Stimulated activated CD8-positive, alpha-beta memory T cell treated with anti-CD3 and anti-CD28 coated beads, Interleukin-15, amount 100 ng/mL, for 4 hours (primary cell): ENCODE measurements at places on chromosomes 1 and 21.

DNA sequence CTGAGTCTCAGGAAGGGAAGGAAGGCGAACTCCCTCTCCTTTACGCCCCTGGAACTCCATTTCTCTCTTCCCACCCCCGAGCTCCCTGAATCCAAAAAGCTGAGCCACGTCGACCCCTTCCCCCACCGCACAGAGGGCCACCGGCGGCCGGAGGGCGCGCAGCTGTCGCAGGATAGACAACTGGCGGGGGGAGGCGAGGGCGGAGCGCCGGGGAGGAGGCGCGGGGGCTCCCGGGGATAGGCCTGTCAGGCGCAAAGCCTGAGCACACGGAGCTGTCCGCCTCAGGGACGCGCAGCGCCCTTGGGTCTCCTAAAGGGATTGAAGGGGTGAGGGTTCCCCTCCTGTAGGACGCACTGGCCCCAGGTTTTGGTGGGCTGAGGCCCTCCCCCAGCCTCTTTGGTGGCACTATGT is 752 bp upstream of the ACTA1 start:
- DNase-seq, result no peak

GRCh38 chr1:53686965-53687267 is 52.0 kb downstream of the GLIS1 start:
- DNase-seq, result no peak

GRCh38 chr1:46136711-46137110 is 4.3 kb upstream of the PIK3R3 start:
- DNase-seq, result no peak

- no peak for DNase-seq
Measured at GRCh38 chr1:181134543-181135436, 46.3 kb downstream of the IER5 start.

GRCh38 chr1:25701030-25701785 is 84.6 kb downstream of the MAN1C1 start:
- no peak for DNase-seq

DNA sequence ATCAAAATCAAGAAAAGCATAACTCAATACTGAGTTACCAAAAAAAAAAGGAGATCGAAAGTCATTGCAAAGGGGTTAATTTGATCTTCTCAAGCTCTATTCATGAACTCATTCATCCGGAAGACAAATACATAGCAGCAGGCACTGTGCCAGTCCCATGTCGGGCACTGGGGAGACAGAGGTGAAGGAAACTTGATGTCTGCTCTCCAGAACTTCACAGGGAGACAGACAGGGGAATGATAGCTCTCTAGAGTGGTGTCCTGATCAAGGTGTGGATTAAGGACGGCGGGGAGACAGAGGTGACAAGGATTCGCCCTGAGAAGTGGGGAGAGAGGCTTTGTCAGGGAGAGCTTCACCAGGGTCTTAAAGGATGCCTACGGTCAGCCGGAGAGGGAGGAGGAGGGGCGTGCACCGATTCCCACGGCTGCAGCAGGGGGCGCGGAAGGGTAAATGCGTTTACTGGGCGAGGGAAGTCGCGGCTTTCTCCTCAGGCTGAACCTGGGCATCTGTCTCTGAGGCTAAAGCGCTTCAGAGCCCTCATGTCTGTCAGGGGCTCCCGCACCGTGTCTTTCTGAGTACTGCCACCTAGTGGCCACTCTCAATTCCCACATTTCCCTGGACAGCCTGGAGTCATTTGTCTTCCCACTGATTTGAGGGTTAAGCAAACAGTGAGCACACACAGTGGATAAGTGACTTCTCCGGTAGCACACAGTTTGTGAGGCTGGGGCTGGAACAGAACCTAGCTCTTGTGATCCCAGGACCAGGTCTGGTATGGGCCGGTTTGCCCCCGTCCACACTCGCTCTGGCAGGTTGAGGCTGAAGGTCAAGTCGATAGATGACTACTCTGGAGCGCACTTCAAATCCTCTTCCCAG is 152.8 kb downstream of the TENT5C start:
- DNase-seq, result peak; percentile 32

DNA sequence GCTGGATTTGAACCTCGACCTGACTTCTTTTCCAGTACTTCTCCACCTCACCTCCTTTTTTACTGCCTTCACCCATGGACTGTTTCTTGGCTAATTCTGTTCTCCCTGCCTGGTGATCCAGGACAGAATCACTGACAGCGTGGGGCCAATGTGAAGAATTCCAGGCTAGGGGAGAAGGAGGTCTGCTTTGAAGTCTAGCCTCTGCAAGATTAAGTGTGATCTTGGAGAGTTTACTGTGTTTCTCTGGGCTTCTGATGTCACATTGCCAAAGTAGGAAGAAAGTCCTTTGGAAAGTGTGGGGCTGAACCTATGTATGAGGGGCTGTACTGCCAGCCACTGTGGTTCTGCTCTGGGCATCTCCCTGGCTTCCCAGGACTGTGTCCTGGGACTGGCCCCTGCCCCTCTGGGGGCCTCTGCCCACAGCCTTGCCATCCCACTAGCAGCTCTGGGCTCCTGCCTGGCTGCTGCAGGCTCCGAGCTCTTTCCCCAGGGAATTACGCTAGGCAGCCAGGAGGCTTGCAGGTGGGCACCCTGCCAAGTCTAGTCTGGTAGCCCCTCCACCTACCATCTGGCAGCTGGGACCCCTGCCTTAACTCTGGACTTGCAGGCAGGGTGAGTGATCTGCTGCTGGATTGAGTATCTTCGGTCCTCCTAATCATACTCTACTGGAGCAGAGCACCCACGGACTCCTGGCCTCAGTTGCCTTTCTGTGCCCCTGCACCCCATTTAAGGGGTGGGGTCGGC is 52.2 kb downstream of the YARS1 start:
- no peak for DNase-seq

DNA sequence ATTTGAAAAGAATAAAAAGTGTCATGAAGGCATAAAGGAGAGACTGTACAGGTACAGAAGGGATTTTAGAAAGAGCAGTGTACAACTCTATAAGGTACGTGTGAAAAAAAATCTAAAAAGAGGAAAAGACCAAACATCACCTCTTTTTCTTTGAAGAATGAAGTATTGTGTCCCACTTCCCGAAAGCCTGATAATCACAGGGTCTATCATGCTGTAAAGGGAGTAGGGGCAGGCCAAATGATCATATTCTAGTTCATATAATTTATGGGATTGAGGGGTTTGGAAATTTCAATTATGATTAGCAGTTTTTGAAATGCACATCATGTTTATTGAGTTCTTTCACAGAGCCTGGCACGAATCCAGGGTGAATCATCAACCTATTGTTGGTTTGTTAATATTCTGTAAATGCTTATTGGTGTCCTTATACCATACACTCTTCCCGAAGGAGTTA is 910 bp upstream of the RERE start:
- DNase-seq, result no peak

GRCh38 chr1:164830628-164831027 is 271.6 kb downstream of the PBX1 start:
- DNase-seq, result no peak

- no peak for DNase-seq
Measured at GRCh38 chr1:119874186-119874585, 22.1 kb downstream of the ADAM30 start.
